Stimulated activated CD4-positive, alpha-beta T cell treated with anti-CD3 and anti-CD28 coated beads, Interleukin-15, amount 100 ng/mL, for 1 hour (primary cell): ENCODE measurements at places on chromosomes 2 and 18.

DNA sequence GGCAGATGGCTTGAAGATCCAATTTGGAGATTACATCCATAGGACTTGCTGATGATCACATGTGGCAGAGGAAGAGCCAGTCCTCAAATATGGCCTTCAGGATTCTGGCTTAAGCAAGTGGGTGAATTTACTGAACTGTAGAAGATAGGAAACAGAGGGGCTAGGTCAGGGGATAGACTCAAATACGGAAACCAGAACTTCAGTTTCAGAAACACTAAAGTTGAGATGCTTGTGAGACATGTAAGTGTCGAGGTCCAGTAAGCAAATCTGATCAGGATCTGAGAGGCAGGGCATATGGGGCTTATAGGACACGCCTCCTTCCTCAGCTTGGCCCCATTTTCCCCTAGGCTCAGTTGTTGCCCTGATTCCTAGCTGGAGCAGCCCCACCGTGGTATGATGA lies 107.7 kb downstream of the LBH start:
- no peak for DNase-seq

GRCh38 chr2:3354986-3355385 lies 22.6 kb downstream of the EIPR1 start:
- DNase-seq: no peak

GRCh38 chr2:240458900-240459391 lies 23.5 kb downstream of the GPC1 start:
- no peak for DNase-seq

- DNase-seq: no peak
Measured at GRCh38 chr2:19648583-19648982, 253.2 kb downstream of the TTC32 start.

GRCh38 chr2:26521054-26521912 lies 43.4 kb upstream of the OTOF start:
- DNase-seq: no peak

DNA sequence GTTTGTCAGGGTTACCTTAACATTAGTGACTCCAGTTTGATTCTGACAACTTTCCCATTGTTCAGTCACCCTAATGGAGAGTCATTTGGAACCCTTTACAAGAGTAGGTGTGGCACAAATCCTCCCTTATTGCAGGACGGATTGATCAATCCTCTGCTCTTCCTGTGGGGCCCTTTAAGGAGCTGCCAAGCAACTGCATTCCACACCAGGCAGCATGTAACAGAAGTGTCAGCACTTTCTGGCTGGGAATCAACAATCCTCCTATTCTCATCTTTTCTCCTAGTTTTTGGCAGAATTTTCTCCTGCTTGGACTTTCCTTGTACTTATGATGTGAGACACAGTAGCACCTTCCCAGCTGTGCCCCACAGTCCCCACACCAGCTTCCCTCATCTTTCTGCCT lies 177.8 kb downstream of the ST6GAL2 start:
- no peak for DNase-seq

GRCh38 chr2:236908439-236909192 lies 177.1 kb upstream of the COPS8 start:
- no peak for DNase-seq

DNA sequence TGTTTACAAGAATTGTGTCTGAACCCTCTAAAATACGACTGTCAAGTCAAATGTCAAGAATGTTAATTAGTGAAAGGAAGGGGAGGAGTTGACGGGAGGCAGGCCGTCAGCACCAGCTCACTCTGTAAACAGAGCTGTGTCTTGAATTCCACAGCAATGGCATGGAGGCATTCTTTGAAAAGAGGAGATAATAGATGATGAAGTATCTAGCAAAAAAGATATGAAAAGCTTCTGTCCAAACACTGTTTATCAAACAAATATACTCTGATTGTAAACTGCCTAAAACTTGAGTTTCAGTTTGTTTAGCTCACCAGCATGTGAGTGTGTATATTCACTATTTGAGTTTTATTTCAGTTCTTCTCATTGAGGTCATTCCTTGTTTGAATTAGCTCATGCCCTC lies 94.7 kb upstream of the CDC42EP3 start:
- DNase-seq: no peak

DNA sequence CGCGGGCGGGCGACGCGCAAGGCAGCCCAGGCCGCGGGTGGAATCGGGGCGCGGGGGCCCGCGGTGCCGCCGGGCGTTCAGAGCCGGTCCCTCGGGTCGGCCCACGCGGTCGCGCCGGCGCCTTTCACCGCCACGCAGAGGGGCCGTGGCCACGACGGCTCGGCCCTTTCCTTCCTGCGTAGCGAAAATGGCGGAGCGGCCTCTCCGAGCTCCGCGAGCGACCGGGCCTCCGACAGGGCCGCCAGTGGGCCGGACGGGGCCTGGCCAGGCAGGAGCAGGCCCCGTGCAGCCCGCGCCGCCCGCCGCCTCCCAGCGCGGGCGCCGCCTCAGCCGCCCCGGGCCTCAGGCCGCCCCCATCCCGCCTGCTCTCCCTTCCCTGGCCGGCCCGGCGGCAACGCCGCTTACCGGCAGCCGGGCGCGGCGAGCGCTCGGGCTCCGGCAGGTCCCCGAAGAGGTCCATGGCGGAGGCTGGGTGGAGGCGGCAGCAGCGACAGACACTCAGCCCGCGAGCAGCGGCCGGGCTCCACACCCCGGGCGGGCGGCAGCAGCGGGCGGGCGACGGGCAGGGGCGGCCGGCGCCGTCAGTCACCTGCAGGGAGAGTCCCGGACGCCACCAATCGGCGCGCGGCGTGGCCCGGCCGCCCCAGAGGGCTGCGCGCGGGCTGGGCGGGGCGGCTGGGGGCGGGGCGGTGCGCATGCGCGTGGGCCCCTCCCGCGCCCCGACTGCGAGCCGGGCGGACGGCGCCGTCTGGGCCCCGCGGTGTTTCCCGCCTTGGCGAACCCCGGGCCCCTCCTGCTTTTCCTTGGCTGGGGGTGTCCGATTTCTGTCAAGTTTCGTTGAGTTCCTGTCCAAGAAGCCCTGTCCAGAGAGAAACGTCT lies at the start of gene ILKAP:
TSS of gene ILKAP (minus strand) at position 602 of the 879 bp plus-strand sequence. CDS start at position 460, 142 bp downstream.
- DNase-seq: peak; percentile 83

DNA sequence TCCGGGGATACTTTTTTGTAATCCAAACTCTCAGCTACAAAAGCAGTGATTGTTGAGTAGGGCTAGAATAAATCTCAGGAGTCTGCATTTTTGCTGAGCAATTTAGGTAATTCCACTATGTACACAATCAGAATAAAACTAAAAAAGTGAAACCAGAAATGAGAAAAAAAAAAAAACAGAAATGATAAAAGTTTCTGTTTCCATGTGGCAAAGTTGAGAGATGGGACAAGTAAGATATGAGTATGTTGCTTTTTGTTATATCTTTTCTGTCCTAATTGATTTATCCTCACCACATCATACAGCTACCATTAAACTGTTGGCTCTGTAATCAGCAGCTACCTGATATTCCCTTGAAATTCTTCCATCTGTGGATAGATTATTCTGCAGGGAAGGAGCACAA lies 92.7 kb downstream of the VWC2L start:
- no peak for DNase-seq

- no peak for DNase-seq
Measured at GRCh38 chr18:72674710-72675109, 130.6 kb upstream of the CBLN2 start.

- DNase-seq: no peak
Measured at GRCh38 chr2:54604871-54605270, 118.6 kb upstream of the EML6 start.

- no peak for DNase-seq
Measured at GRCh38 chr2:33339269-33339668, 137.2 kb upstream of the RASGRP3 start.

DNA sequence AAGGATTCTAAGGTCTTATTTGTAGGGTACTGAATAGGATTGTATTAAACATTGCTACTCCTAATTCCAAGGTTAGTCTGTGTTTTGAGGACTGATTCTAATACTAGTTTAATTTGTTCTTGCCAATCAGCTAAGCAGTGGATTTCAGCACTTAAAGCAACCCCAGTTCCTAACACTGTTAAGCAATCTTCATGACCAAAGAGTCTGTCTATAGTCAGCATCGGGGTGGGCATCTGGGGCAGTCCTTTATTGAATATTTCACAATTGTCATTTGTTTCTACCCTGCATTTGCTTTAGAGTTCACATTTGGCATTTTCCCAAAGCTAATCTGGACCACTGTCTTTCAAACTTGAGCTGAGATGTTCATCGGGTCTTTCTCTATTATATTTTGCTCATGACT lies 248.0 kb upstream of the TANK start:
- DNase-seq: no peak

GRCh38 chr2:112884869-112885505 lies 26.0 kb upstream of the IL37 start:
- peak; percentile 46 for DNase-seq

GRCh38 chr18:55907453-55908175 lies 319.6 kb upstream of the TCF4 start:
- DNase-seq: no peak

- no peak for DNase-seq
Measured at GRCh38 chr18:59898609-59899297, 1.0 kb upstream of the PMAIP1 start.

DNA sequence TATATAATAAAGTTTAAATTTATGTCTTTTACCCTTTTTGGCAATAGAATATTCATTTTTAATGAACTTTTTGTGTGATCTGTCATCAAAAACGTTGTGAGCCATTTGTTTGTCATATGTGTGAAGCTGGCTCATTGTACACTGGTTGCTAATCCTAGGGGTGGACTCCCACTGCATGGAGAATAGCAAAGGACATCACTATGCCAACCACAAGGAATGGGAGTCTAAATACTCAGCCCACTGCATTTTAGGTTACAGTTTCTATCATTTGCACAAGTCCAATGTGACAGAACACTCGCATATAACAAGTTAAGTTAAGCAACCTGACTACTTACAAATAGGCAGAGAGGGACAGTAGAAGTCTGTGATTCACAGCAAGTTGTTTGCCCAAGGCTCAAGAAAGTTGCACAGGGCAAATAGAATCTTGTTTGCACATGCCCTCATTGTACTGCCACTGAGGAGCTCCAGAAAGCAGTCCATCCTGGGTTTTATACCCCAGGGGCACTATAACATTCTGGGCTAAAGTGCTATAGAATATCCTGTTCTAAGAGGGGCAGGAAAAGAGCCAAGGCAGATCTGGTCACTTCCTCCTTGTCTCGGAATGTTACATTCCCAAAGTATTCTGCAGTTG lies 545.9 kb upstream of the GCFC2 start:
- DNase-seq: no peak

GRCh38 chr2:100755441-100755840 lies 64.5 kb upstream of the NPAS2 start:
- no peak for DNase-seq

GRCh38 chr18:40685219-40685618 lies 1269.8 kb upstream of the PIK3C3 start:
- DNase-seq: no peak

GRCh38 chr2:100070078-100070477 lies 72.3 kb downstream of the AFF3 start:
- DNase-seq: no peak

- DNase-seq: no peak
Measured at GRCh38 chr2:200127848-200128247, 172.5 kb downstream of the MAIP1 start.

DNA sequence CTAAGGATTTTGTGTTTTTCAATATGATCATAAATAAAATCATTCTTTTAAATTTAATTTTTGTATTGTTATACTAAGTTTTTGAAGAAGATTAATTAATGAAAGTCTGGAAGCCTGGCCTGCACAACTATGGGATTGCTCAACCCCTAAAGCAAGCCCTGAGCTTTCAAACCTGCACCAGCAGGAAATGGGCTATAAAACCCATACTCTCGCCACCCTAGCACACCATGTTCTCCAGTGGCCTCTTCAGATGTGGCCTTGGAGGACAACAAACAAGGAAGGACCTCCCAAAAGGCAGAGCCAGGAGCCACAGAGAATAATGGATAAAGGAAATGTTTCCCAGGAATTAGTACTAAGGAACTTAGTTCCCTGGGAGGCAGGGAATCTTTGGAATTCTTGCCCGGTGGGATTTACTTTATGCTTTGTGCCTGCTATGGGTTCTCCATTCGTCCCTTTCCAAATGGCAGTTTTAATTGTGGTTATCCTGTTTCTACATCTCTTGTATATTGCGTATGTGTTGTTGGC lies 212.5 kb downstream of the ZFP36L2 start:
- DNase-seq: no peak

DNA sequence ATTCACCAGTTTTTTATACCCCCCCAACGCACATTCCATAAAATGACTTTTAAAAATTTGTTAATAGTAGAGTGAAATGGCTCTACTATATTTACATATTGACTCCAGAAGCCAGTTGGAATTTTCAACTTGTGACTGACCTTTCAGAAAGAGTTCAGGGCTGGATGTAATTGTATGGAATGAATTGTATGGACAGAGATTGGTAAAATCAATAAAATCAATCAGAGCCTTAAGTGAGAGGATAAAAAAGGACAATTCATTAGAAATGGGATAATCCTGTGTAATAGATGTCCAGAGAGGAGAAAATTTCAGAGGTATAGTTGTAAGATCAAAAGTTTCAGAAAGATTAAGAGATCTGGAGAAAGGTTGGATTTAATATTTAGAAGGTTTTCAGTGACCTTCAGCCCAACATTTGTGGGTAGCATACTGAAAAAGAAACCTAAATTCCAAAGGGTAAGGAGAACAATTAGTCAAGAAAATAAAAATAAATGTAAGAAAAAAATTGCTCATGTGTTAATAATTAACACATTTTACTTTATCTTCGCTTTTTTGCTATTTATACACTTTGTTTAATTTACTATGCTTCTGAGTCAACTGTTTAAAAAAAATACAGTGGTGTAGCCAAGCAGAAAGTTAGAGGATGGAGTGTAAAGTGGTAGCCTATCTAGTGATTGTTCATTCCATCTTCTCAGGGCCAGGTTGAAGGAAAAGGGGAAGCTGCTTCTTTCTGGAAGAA lies 385.4 kb upstream of the TMEFF2 start:
- no peak for DNase-seq

DNA sequence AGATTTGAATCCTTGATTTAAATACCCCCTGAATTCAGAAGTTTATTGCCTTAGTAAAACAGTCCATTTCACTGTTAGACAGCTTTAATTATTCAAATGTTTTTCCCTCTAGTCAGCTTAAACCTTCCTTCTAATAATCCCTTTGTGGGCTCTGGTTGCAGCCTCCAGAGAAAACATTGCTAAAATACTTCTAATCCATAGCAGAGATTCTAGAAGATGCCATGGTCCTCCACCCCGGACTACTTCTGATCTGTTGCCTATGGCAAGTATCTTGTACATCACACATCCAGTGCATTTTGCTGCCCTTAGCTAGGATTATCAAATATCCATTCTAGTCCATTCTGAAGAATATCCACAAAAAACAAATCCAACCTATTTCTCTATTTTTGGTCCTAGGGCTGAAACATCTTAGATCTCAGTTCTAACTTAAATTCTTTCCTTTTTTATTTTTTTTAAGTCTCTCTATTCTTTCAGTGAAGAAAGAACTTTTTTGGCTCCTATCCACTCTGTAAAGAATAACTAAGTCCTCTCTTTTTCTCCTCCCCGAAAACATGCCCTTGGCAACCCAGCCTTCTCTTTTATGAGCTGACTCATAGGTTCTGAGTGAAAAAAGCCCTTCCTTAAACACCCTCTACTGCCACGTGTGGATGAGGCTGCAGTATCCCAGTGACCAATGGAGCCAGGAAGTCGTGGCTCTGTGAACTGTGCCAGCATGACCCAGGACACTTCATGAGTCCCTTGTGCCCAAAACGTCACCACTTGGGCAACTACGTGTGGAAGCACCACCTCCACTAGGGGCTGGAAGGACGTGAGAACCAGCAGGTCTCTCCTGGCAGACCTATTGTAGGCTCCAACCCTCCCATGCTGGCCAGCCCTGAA lies 349.8 kb downstream of the TNS1 start:
- no peak for DNase-seq
